Dermis blood vessel endothelial cell (primary cell): ENCODE measurements at places on chromosomes 12 and 14. TPM values are rescaled to one million over a fixed set of nuclear protein-coding genes. Genes with fewer than 3 reads are reported as not detected.
A peak's percentile ranks its signal among the peaks of the same experiment; 100 is the strongest.

Gene TAS2R50
- total RNA-seq = 2.3 and 3.6 TPM in 2 replicates

DNA sequence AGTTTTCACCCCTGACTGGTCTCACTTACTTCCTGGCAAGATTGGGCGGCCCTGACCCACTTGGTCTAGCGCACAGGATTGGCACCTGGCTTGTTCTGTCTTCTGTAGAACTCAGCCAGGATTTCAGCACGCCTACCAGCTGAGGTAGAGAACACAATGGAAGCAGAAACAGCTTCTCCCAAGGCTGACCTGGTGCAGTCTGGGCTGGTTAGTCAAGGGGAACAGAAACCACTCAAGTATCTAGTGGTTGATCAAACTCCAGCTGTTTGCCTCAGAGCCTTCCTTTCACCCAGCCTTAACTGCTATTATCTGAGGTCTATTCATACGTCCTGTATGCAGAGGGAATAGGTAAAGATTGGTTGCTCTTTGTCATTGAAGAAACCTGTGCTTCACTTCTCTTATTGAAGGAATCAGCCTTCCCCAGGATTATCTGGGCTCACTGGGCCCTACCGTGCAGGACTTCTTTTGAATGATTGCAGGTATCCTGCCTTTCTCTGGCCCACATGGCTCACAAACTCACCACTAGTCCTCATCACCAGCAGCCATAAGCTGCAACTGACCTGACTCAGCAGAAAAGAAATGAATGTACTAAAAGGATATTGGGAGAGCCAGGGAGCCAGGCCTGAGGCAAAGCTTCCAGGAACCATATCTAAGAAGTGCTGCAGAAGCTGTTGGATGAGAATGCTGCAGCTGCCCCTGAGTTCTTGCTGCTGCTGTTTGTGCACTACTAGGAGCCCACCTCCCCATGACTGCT, 2.5 kb upstream of the PLEKHD1 start:
- DNase-seq = no peak

DNA sequence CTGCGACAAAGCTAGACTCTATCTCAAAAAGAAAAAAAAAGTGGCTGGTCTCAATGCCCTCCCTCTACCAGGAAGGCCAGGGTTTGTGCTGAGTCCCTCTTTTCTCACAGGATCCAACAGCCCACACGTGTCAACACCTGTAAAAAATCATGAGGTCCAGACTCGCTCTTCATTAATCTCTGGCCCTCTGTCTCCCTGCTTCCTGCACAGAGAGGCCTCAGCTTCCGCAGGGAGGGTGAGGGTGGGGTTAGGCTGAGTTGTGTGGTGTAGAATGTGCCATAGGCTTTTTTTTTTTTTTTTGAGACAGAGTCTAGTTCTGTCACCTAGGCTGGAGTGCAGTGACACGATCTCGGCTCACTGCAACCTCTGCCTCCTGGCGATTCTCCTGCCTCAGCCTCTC, 6.1 kb downstream of the CFAP73 start:
- DNase-seq = no peak

DNA sequence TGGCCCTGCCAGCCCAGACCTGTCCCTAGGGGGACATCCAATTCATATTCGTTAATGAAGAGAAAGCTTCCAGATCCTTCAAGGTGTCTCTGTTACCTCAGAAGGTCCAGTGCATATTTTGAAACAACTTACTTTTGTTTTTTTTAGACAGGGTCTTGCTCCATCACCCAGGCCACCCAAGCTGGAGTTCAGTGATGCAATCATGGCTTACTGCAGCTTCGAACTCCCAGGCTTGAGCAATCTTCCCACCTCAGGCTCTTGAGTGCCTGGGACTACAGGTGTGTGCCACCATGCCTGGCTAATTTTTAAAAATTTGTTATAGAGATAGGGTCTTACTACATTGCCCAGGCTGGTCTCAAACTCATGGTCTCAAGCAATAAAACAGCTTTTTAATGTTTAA, 48.4 kb downstream of the B4GALNT3 start:
- no peak for DNase-seq

Gene IL26
- not detected in 2 replicates for total RNA-seq

GRCh38 chr12:130109062-130109945, 53.0 kb upstream of the FZD10 start:
- DNase-seq = no peak

GRCh38 chr12:119594772-119595445, 1.3 kb downstream of the TMEM233 start:
- peak; percentile 15 for DNase-seq

DNA sequence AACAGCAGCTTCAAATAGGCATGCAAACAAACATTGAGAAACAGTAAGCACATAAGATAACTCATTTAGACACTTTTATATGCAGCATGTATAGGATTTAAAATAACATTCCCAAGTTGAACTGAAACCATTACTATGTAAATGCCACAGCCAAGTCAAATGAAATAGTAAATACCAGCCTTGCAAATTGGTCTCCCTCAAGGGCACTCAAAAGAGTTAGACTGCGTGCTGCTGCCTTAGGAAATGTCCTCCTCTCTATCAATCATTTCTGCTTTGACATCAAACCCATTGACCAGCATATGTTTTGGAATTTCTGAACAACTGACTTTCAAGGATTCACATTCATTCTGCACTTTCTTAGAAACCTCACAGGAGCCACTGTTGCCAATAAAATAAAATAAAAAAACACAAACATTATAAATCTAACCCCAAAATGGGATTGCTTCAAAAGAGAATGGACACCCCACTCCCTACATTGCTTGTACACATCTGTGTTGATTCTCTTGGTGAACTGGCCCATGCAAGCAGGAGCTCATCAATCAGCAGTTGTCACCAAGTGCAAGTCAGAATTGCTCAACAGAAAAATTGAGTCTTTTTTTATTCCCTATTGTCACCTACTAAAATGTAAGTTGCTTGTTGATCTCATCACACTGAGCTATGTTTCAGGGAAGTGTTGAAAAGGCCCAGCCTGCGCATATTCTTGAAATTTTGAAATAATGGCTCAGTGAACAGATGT, 256.2 kb downstream of the DAD1 start:
- no peak for DNase-seq

Gene INHBC
- total RNA-seq = not detected in 2 replicates

Gene IL31
- total RNA-seq = not detected in 2 replicates

DNA sequence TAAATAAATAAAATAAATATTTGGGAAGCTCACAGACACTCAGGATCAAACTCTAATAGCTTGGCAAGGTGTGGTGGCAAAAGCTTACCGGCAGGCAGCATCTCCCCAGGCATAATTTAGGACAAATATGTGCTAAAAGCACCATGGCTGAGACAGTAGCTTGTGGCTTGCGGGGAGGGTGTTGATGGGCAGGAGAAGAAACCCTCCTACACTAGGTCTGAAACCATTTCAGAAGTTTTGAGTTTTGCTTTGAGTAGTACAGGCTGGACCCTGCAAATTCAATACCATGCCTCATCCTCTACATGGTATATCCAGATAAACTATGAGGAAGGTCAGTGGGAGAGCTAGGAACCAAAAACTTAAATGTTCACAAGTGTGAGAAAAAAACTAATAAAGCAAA, 33.1 kb downstream of the MAP3K9 start:
- no peak for DNase-seq

Gene KLRK1
- not detected in 2 replicates for total RNA-seq

Gene IGF1
- total RNA-seq = 0.34 and 1.0 TPM in 2 replicates

- peak; percentile 68 for DNase-seq
Observed at GRCh38 chr14:53953828-53954550, 2.6 kb downstream of the BMP4 start.

DNA sequence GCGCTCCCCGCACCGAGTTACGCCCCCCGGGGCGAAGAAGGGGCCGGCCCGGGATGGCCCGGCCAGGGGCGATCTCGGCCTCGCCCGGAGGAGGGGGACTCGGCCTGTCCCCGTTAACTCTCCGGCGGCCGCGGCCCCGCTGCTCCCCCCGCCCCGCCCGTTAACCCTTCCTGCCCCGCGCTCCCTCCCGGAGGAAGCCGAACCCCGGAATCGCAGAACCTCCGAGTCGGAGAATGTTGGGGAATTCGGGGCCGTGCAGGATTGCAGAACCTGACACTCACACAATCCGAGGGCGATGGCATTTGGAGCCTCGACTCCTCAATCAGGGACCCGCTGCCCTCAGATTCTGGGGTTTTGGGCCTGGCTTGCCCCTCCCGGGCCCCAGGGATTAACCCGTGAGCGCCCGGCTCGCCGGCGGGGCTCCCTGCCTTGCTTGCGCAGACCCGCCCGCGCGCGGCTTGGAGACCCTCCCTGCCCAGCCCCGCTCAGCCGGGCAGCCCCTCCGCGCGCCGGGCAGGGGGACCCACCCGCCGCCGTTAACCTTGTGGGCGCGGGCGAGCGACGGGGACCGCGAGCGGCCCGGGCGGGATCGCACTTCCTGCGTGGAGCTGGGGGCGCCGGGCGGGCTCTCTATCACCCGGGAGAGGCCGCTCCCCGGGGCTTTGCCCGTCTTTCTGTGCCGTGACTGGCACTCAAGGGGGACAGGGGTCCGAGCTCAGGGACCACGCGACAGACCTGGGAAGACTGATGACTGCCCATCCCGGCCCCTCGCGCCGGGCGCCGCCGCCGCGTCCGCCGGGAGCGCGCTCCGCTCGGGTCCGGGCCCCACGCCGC, 18.8 kb downstream of the BEGAIN start:
- DNase-seq = no peak

GRCh38 chr12:1634590-1635191, 5.7 kb downstream of the WNT5B start:
- peak; percentile 85 for DNase-seq

Gene POTEG
- not detected in 2 replicates for total RNA-seq

Gene PROX2
- total RNA-seq = not detected in 2 replicates

GRCh38 chr14:32430326-32430725, 101.2 kb downstream of the AKAP6 start:
- no peak for DNase-seq

DNA sequence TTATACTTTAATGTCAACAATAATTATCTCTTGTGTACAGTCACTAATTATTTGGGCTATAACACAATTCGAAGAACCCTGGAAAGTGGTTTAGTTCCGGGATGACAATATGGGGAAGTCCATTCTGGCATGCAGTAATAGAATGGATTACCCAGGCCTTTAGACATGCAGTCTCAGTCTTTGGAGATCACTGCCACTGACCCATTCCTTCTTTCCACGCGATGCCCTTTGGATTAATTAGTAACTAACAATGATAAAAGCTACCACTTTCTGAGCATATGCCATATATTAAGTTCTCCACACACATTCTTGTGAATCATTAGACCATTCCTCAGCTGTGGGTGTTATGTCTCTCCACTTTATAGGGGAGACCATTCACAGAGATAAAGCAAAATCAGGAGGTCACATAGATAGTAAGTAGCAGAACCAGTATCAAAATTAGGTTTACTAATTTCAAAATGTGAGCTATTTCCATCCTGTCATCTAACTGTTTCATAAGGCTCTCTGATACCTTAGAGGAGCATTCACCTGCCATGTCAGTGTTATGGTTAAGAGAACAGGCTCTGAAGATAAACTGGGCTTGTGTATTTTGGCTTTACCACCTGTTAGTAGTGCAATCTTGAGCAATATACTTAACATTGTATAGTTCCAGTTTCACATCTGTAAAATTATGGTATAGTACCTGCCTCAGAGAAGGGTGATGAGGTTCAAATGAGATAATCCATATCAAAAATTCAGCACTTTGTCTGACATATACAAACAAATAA, 27.2 kb upstream of the KCNJ8 start:
- DNase-seq = no peak

DNA sequence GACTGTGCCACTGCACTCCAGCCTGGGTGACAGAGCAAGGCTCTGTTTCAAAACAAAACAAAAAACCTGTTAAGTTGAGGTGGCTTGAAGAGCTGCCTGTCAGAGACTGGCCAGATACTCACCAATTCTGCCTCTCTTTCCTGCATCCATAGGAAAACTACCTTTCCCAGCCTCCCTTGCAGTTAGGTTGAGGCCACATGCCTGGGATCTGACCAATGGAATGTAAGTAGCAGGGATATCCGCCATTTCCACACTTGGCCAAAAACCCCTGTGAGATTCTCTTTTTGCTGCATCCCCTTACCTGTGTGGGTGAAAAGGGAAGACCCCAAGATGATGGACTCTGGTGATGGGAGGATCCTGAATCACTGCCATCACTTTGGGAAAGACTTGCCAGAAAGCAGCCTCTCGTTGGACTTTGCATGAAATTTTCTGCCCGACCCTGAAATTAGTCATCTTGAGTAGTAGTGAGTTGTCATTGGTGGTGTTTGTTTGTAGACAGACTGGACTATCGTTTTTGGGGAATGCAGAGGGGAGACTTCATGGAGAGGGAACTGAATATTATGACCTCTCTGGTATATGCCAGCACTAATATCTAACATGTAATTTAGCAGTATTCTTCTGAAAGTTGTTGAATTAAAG, 14.0 kb downstream of the GPR68 start:
- DNase-seq = no peak

DNA sequence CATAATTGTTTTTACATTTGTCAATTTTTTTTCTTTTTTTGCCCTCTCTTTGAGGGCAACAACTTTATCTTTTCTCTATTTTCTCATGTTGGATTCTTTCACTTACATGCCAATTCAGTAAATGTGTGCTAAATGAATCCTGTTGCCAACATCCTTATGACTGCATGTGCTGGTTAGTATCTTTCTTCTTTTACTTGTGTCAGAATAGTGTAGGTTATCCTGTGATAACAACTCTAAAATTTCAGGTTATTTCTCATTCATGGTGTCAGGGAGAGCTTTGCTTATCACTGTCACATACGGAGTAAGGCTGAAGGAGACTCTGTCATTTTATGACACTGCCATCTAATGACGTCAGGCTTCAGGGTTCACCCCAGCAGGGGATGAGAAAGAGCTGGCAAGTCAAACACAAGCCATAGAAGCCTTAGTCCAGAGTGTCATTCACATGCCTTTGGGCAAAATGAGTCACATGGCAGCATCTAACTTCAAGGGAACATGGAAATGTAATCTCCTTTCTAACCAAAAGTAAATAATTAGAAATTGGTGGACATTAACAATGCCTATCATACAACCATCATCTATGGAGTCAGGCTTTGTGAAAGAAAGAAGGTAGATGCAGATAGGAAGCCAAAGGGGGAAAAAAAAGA, 242.5 kb upstream of the ATP2B1 start:
- DNase-seq = no peak

GRCh38 chr12:8544295-8544694, 3.6 kb upstream of the CLEC4E start:
- DNase-seq = peak; percentile 80

DNA sequence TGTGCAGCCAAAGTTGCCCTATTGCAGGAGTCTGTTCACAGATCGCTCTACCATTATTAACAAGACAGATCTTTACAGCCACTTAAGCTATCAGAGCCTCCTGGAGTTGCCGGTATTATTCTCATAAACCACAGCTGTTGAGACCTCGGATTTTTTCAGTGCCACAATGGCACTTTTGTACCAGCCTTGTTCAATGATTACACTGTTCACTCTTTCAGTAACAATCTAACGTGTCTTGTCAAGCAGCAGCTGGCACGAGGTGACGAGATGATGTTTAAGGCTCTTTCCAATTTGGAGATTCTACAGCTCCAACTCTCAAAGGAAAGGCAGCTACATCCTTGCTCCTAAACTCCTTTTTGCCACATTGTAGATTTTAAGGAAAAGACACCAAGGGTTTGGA, 30.7 kb downstream of the LRIG3 start:
- DNase-seq = no peak

Gene GDF11
- total RNA-seq = 1.4 and 5.9 TPM in 2 replicates
